Naive B cell (primary cell): ENCODE measurements at places on chromosomes 6 and 20.

GRCh38 chr6:143221698-143222097, 161.0 kb downstream of the AIG1 start:
- DNase-seq = no peak

DNA sequence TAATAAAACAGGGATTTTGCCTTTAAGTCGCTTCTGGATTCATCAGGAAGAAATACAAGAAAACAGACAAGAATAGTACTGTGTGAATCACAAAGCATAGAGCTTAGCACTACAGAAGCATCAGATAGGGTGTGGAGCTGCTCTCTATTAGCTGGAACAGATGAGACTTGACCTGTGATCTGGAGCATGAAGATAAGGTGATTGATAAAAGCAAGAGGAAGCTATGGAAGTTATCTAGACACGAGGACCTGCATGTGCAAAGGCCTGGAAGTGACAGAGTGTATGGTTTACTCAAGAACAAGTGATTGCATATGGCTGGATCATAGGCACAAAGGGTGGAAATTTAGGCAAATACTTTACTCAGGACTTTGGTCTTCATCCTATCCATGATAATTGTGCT, 112.9 kb upstream of the MLIP start:
- no peak for DNase-seq

GRCh38 chr6:168895102-168895812, 358.4 kb downstream of the THBS2 start:
- peak; percentile 51 for DNase-seq

- DNase-seq = no peak
These were observed 25.2 kb upstream of the FYN start for GRCh38 chr6:111898452-111898851.

DNA sequence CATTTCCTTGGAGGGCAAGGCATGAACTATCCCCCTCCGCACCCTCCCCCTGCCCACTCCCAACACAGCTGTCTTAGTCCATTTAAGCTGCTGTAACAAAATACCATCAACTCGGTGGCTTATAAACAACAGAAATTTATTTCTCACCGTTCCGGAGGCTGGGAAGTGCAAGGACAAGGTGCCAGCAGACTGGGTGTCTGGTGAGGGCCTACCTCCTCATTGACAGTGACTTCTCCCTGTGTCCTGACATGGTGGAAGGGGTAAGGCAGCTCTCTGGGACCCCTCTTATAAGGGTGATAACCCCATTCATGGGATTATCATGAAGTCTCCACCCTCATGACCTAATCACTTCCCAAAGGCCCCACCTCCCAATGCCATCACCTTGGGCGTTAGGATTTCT, 114.3 kb upstream of the MAFB start:
- DNase-seq = no peak

GRCh38 chr20:44106615-44107014, 80.4 kb downstream of the JPH2 start:
- DNase-seq = no peak

- no peak for DNase-seq
These were observed 34.1 kb downstream of the TREML1 start for GRCh38 chr6:41120058-41120457.

DNA sequence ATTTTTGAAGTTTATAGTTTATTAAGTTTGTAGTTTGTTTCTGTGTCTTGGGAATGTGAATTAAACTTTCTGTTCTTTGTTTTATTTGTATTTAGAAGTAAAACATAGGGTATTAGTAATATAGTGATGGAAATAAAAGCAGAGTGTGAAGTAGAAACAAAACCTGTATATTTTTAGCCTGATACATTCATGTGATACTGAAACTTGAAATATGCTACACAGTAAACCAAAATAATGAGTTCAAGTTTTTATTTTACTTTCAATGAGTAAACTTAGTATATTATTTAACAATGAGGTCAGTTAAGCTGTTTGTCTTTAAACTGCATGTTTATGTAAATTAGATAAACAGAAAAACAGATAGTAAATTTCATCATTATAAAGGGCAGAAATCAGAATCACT, 1592.6 kb downstream of the GRIK2 start:
- no peak for DNase-seq

GRCh38 chr6:7198833-7199800, 91.4 kb downstream of the RREB1 start:
- no peak for DNase-seq

DNA sequence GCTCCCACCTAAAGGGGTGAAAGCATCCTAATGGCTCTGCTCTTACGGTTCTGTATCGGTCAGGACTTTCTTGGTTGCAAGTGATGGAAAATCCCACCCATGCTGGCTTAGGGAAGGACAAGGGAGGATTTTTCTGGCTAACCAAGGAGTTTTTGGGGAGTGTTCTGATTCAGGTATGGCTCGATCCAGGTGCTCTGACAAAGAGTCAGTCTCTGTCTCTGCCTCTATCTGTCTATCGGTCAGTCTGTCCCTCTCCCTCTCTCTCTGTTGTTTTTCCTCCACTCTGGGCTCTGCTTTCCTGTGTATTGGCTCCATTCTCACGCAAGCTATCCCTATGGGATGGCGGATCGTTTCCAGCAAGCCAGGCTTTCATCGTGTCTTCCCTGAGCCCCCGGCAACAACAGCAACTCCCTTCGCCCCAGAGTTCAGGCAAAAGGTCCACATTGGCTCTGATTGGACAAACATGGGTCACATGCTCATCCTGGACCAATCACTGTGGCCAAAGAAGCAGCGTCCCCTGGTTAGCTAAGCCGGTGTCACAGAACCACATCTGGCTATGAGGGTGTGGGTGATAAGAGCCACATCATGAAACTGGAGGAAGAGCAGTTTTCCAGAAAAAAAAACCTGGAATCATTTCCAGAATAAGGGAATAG, 160.3 kb downstream of the BMP7 start:
- DNase-seq = no peak

DNA sequence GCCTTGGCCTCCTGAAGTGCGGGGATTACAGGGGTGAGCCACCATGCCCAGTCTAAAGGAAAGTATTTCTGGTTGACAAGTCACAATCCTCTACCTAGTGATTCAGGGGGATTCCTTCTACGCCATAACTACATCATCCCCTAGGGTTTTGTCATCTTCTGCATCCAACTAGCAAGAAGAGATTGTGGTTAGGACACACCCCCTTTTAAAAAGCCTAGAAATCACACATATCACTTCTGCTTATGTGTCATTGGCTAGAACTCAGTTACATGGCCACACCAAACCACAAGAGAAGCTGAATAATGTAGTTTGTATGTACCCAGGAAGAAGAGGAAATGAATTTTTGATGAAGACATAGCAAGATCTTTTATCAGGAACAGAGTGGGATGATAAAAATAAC, 14.7 kb upstream of the CHD6 start:
- no peak for DNase-seq

DNA sequence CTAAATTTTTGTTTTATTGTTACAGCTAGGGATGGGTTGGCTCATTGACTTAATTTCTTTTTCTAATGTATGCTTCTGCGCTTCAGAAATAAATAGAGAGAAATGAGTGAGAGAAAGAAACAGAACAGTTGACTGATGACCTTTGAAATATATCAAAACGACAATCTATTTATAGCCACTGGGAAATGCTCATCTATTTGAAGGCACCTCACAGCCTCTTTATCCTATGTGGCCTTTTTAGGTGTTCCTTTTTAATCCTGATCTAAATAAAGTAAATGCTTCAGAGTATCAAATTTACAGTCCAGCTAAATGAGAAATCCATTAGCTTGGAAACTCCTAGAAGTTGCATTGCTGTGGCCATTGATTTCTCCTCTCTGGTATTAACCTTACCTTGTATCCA, 943.5 kb upstream of the CITED2 start:
- no peak for DNase-seq

DNA sequence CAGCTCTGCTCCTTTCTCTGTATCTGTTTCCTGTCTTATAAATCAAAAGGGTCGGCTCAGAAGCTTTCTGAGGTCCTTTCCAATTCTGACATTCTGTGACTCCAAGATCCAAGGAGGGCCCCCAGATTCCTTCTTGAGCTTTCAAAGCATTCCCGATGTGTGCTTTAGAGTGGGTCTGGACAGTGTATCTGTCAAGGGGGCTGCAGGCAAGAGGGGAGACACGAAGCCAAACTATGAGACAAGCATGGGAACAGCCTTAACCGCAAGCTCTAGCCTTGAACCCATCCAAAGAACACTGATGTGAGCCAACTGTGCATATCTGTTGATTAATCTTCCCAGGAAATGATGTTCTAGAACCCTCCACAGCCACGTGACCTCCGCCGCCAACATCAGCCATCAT, 73.8 kb downstream of the TSHZ2 start:
- DNase-seq = no peak

- DNase-seq = no peak
These were observed 54.1 kb upstream of the SALL4 start for GRCh38 chr20:51856432-51856831.

- DNase-seq = no peak
These were observed 22.4 kb upstream of the PBOV1 start for GRCh38 chr6:138240476-138241245.

DNA sequence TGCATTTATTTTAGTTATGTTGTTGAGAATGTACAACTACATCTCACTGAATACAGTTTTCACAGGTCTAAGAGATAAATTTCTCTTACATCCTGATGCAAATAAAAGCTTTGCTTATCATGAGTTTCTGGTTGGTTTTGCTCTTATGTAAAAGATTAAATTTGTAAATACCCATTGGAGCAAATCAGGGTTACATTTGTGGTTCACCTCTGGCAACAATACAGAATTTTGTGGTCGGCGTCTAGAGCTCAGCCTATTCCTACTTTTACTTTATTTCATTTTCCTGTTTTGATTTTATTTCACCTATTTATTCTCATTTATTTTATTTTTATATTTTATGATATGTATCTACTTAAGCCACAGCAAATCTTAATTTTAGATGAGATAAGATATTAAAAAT, 271.9 kb upstream of the MARCKS start:
- DNase-seq = no peak
